ENCODE measurements at places on chromosomes 3 and 15.

GRCh38 chr3:191051037-191051436, 148.0 kb upstream of the OSTN start:
- DNase-seq: peak; percentile 31

- DNase-seq: peak; percentile 77
Measured at GRCh38 chr15:88913017-88913849, at the start of gene MFGE8. Gene MFGE8 (minus strand): TSS chr15:88913379. CDS start chr15:88913319, 60 bp downstream.

DNA sequence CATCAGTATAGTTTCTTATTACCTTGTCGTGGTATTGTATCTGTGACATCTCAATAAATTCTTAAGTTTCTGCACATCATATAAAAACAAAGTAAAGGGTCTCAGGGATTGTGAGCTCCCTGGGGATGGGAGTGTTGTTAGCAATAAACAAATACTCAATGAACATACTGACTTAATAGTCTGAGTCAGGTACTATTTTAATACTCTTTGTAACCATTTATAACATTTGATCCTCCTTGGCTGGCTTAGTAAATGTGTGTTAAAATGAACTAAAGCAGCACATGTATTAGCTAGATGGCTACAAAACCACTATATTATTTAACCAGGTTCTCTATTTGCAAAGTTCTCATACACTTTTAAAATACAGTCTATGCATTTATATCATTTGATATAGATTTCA, 1.8 kb downstream of the ICE2 start:
- DNase-seq: no peak

DNA sequence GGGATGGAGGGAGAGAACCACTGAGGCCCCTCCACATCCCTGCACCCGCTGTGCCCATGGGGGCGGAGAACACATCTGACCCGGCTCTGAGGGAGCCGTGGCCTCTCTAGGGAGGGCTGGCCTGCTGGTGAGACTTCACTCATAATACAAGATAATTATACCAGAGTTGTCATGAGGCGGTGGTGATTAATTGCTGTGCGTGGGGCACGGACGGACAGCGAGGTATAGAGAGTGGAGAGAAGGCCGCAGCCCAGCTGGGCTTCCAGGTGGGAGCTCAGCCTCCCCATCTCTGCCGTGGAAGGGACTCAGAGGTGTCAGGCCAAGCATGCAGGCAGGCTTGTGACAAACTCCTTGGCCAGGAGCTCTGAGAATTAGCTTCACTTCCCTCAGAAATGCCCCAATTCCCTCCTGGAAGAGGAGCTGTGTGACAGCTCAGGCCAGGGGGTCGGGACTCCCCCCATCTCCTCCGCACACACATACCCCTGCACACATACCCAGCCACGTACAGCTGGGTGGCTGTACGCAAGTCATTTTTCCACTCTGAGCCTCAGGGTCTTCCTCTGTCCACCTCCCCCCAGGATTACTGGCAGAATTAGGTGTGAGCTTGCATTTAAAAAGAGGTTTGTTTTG, 6.0 kb upstream of the GATA2 start:
- DNase-seq: no peak

GRCh38 chr15:62254137-62254934, 89.3 kb upstream of the C2CD4B start:
- peak; percentile 59 for DNase-seq

DNA sequence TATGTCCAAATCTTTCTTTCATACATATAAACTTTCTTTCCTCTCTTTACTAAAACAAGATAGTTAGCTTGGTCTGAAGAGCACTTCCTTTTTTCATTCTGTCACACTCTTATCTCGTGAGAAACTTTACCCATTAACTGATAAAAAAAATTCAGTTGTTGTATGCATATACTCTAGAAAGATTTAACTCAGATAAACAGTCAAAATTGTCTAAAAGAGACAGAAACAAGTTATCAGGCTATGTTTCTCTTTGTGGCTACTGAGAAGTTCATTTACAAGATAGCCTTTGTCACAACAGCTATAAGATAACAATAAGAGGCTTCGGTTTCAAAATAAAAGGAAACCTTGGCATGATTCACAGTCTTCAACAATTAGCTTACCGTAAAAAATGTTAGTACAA, 235.7 kb upstream of the ATP10A start:
- DNase-seq: no peak

DNA sequence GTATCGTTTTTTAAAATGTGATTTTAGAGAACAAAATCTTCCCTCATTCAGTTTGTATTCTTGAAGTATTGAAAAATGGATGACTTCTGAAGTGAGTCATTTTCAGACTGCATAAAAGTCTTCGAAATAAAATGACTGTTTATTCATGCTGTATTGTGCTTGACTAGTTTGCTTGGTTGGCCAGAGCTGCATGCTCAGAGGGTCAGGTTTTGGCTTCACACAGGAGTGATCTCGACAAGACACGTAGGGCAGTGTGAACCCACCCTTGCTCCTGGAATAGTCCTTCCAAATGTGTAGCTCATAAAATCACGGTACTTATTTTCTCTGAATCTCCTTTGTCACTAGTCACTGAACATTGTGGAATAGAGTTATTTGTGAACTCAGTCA, 73.3 kb downstream of the FNDC3B start:
- DNase-seq: no peak

DNA sequence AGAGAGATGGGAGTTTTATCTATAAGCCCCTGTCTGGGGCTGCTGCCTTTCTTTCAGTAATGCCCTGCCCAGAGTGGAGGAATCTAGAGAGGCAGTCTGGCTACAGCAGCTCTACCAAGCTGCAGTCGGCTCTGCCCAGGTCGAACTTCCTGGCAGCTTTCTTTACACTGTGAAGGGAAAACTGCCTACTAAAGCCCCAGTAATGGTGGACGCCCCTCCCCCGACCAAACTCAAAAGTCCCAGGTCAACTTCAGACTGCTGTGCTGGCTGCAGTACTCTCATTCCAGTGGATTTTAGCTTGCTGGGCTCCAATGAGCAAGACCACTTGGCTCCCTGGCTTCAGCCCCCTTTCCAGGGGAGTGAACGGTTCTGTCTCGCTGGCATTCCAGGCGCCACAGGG, 65.9 kb upstream of the RARB start:
- DNase-seq: no peak

DNA sequence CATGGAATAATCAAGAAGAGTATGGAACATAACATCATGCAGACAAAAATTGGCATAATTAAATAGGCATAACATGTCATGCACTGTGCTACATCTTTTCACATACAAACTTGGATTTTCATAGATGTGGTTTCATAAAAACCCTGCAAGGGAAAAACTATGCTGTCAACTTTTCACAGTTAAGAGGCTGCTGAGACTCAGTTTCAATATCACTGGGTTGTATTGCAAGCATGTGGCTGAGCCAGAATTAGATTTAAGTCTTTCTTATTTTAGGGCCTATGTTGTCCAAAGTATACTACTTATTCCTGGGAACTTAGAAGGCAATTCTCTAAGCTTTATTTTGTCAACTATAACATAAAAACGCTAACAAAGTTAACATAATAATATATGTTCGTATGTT, 70.7 kb upstream of the LSAMP start:
- no peak for DNase-seq

GRCh38 chr15:62035256-62035924, 24.9 kb downstream of the VPS13C start:
- no peak for DNase-seq

DNA sequence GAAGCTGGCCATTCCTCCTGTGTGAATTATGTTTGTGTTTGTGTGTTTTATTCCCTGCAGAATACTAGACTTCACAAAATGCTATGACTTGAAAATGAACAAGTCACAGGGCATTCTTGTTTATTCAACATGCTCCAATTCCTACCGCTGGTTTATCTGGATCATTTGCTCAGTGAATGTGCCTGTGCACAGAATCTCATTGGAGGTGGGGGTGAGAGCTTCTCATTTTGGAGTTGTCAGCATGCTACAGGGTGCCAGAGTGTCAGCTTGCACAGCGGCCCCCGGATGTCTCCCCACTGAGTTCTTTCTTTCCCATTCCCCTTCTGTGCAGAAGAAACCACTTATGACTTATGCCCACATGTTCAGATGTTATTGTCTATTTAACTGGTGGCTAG, 428.7 kb downstream of the ROBO2 start:
- DNase-seq: no peak

GRCh38 chr15:37709669-37710068, 224.8 kb upstream of the TMCO5A start:
- DNase-seq: no peak

GRCh38 chr3:169563775-169564059, 99.8 kb downstream of the MECOM start:
- no peak for DNase-seq

Measured in NCI-H1417 (cell line).